ENCODE measurements at places on chromosomes 5 and 9.

GRCh38 chr9:137313956-137314560 lies 12.0 kb upstream of the NRARP start:
- DNase-seq: no peak

- no peak for DNase-seq
Measured at GRCh38 chr9:128056086-128056485, 11.0 kb downstream of the NAIF1 start.

- no peak for DNase-seq
Measured at GRCh38 chr5:151925340-151925739, 689 bp upstream of the GLRA1 start.

DNA sequence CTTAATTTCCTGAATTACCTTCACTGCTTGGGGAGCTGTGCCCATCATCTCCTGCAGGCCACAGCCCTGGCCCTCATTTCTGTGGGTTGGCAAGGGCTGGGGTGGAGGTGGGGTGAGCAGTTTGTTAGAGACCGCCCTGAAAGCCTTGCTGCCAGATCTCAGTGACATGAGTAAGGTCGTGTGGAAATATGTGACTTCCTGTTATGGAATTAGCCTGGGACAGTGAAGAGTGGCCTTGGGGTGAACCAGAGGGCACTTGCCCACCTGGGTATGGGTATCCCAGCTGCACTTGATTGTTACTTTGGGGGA lies 2.5 kb upstream of the HNRNPAB start:
- DNase-seq: no peak

Data from T-cell (primary cell).